Activated T-cell treated with anti-CD3 and anti-CD28 coated beads, Interleukin-2, amount 50 U/mL, for 48 hours (primary cell): ENCODE measurements at places on chromosomes 16 and 17.

DNA sequence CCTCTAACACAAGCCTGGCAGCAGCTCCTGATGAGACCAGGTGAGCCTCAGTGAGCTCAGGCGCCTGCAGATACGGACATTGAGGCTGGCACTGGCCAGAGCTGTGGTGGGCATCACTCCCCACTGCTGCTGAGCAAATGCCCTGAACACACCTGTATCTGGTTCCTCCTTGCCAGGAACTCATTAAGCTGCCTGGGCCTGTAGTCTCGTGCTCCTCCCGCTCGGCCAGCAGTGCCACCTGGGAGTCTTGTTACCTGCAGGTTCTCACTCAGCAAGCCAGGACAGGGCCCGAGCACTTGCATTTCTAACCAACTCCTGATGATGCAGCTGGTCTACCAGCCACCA is 13.3 kb downstream of the EIF4A3 start:
- no peak for DNase-seq

- no peak for DNase-seq
Observed at GRCh38 chr17:22202702-22203101, 510.4 kb downstream of the KCNJ18 start.

- no peak for DNase-seq
Observed at GRCh38 chr17:32495359-32496231, 8.8 kb downstream of the CDK5R1 start.

- no peak for DNase-seq
Observed at GRCh38 chr17:32604966-32605365, 118.2 kb downstream of the CDK5R1 start.

- no peak for DNase-seq
Observed at GRCh38 chr17:78144147-78144719, 2.0 kb upstream of the C17orf99 start.

- DNase-seq = no peak
Observed at GRCh38 chr17:60594734-60595133, 5.3 kb upstream of the PPM1D start.

GRCh38 chr17:59357219-59357697 is 25.8 kb downstream of the YPEL2 start:
- no peak for DNase-seq

DNA sequence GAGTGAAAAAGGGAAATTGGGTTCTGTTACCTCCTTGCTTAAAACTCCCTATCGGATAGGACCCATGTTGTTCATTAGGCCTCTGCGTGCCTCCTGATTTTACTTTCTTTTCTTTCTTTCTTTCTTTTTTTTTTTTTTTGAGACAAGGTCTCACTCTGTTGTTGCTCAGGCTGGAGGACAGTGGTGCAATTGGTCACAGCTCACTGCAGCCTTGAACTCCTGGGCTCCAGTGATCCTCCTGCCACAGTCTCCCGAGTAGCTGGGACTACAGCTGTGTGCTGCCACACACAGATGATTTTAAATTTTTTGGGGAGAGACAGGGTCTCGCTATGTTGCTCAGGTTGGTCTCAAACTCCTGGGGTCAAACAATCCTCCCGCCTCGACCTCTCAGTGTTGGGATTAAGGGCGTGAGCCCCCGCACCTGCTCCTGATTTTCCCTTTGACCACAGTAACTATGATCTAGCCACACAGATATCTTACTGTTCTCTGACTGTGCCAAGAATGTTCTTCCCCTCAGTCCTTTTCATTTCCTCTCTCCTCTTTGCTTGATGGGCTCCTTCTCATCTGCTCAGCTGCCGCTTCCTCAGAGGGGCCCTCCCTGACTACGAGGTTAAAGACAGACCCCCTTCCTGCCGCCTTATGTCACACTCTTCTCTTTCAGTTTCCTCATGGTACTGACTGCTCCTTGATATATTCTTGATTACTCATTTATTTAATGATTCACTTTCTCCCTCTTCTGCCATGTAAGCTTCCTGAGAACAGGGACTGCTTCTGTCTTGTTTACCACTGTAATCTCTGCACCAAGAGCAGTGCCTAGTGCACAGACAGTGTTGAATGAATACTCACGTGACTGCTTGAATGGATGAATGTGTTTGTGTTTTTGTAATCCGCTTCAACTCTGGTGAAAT is 44.3 kb downstream of the LCMT1 start:
- peak; percentile 51 for DNase-seq

GRCh38 chr16:19227643-19228042 is 57.9 kb upstream of the CLEC19A start:
- no peak for DNase-seq

GRCh38 chr17:82188001-82188961 is 24.4 kb downstream of the CCDC57 start:
- DNase-seq = no peak

- peak; percentile 37 for DNase-seq
Observed at GRCh38 chr17:45896803-45897693, 2.7 kb downstream of the MAPT start.

- peak; percentile 97 for DNase-seq
Observed at GRCh38 chr16:84144859-84145639, at the start of the genes DNAAF1 and HSDL1. DNAAF1 (plus strand) TSS chr16:84145308; CDS start chr16:84145441, 133 bp downstream. HSDL1 (minus strand) TSS chr16:84145177; CDS start chr16:84131321, 13,856 bp downstream.

GRCh38 chr17:66985338-66986237 is 21.1 kb downstream of the CACNG4 start:
- no peak for DNase-seq

DNA sequence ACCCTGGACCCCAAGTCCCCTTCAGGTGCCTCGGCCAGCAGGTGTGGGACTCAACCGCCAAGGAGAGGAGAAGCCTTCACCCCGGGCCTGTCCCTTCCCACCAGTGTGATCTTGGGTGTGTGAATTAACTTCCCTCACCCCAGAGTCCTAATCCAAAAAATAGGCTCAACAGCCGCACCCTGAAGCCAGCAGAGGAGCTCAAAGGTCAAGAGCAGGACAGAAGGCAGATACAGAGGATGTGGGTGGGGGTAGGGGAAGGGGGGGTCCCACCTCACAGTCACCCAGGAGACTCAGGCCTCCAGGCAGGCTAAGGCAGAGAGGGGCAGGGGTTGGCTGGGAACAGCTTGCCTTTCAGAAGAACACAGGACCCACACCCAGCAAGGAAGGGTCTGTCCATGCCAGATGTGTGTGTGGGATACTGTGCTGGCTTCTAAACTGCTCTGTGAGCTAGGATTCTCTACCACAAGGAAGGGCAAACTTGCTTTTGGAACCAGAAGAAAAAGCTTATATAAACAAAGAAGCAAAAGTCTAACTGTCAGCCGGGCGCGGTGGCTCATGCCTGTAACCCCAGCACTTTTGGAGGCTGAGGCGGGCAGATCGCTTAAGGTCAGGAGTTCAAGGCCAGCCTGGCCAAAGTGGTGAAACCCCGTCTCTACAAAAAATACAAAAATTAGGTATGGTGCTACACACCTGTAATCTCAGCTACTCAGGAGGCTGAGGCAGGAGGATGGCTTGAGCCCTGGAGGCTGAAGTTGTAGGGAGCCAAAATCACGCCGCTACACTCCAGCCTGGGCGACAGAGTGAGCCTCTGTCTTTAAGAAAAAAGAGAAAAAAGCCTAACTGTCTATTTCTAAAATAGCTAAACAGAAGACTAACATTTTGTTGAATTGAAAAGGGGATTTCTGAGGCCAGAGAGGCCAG is 4.6 kb downstream of the PIEZO1 start:
- no peak for DNase-seq

DNA sequence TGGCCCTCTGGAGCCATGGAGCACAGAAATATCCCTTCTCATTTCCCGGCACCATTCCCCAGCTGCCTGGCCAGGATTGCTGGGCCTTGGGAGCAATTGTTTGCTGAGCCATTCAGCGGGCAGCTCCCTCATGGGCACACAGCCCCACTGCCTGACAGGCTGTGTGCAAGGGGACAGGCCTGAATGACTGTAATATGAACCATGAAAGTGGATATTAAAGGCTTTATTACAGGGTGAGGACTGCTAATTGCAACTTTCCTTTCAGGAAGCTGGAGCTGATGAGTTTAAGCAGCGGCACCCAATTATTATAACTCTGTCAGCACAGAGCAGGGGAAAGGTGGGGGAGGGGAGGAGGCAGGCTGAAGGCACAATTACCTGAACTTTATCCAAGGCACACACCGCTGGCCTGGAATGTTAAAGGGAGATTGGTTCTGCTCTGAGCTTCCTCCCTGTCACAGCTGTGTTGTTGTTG is 159.8 kb upstream of the SDK2 start:
- DNase-seq = no peak

DNA sequence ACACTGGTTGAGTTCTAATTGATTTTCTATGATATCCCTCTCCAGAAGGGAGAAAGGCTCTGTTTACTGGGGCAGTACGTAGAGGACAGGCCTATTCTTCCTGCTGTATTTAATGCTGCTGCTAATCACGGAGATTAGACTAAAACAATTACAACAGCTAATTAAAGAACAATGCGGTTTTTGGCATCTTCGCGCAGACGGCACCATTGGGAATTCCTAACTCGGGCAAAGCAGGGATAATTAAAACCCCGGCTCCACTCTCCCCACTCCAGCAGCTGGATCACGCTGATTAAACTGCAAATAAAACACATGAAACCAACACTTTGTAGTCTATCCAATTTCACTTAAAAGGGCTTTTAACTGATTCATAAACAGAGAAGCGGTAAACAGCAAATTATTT is 147.6 kb downstream of the XYLT1 start:
- DNase-seq = no peak

GRCh38 chr17:45581860-45582259 is 91.3 kb upstream of the PLEKHM1 start:
- no peak for DNase-seq

DNA sequence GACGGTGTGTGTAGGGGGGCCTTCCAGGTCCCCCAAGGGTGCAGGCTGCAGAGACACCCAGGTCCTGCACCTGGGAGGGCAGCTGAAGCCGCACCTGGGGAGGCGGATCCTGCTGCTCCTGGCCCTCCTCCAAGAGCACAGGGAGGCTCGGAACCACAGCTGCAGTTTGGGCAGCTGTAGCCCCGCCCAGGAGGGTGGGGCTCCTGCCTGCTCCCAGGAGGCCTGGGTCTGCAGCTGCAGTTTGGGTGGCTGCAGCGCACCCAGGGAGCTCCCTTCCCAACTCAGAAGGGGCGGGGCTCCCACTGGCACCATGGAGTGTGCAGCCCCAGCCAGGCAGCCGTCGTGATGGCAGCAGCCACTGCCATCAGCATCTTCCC is 69.4 kb upstream of the NKD1 start:
- no peak for DNase-seq

- DNase-seq = no peak
Observed at GRCh38 chr17:83121921-83122820, 42.8 kb downstream of the METRNL start.

DNA sequence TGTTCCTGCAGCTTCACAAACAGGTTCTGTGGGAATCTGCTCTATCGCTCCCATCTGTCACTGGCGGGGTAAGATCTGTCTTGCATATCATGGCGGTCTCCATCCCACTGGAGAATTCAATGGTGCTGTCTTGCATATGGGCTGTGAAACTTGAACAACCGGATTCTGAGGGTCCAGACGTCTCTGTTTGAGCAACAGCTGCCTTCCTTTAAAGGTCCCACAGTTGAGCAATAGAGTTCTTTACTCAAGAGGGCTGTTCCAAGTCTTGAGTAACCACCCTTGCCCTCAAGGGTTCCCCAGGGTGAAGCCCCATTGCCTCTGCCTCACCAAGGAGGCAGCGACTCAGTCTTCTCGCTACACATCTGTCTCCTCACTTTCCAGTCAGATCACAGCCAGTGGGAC is 50.8 kb downstream of the ZFHX3 start:
- DNase-seq = no peak

DNA sequence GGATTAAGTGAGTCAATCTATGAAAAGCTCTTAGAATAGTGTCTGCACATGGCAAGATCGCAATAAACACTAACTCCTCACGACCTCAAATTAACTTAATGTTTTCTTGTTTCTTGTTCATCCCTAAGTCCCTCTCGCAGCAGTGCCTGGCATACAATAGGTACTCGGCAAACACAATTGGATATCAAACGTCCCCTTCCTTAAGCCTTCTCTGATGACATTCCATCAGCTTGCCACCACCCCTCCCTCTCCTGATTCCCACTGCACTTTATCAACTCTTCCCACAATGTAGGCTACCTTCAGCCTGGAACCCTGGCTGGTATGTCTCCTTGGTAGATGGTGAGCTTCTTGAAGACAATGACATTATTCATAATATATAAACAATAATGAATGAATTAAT is 33.3 kb downstream of the CCDC42 start:
- no peak for DNase-seq

DNA sequence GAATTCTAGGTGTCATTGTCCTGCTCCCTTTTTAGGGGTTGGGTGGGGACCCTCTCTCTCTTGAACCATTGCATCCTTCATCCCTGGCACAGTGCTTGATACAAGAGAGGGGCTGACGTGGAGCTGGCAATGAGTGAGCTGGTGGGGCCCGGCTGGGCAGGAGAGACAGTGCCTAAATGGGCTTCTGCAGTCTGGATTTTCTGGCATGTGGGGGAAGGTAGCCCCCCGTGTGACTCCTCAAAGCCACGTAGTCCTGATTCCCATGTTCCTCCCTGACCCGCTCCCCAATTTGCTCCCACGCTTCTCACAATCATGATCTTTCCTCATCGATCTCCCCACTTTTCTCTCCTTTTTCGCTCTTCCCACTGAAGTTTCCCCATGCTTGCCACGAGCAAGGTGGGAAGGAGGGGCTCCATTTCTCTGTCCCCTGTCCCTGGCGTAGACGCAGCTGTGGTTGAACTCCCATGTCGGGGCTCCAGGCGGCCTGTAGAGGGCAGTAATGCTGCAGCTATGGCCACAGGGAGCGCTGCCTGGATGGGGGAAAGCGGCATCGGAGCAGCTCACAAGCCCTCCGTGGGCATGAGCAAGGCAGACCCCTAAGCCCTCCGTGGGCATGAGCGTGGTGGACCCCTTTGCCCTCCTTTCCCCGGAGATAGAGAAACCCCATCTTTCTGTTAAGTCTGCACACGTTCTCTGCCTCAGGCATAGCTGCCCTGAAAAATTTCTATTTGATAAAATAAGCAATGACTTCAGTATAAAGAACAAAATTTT is 47.5 kb downstream of the HAPSTR1 start:
- DNase-seq = peak; percentile 82

GRCh38 chr17:28282596-28282995 is 36.4 kb upstream of the TMEM97 start:
- DNase-seq = no peak
